ENCODE measurements at places on chromosomes 11 and 22.
A peak's percentile ranks its signal among the peaks of the same experiment; 100 is the strongest.

GRCh38 chr11:72454791-72455190 is 20.5 kb upstream of the CLPB start:
- DNase-seq: no peak

DNA sequence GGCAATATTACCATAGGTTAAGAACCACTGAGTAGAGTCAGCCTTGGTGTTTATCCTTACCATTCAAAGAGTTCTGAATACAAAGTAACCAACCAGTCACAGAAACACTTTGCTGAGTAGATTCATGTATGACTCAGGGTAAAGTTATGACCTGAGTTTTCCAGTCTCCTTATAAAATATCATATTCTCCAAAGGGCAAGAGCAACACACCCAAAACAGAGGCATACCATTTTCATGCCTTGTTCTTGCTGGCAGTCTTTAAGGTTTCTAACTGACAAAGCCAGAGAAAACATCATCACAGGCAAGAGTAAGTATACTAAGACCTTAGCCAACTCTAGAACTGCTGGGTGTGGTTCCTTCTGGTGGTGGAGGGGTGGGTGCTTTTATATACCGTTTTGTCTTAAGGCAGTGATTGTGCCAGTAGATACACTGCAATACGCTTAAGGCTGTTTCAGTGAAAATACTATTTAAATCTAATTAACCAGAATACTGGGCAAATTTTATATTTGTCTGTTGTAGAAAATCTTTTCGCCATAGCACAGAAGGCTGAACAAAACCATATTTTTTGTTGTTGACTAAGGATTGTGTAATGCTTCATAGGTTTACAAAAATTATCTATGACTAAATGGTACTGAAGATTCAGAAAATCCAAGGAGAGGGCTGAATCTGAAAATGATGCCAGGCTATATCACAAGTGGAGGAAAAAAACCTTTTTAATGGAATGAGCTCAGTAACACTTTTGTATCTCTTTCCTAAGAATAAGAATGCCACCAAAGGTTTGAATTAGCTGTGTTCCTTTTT is 3.0 kb downstream of the ATL3 start:
- no peak for DNase-seq

GRCh38 chr22:49321477-49322055 is 506.1 kb downstream of the BRD1 start:
- DNase-seq: no peak

DNA sequence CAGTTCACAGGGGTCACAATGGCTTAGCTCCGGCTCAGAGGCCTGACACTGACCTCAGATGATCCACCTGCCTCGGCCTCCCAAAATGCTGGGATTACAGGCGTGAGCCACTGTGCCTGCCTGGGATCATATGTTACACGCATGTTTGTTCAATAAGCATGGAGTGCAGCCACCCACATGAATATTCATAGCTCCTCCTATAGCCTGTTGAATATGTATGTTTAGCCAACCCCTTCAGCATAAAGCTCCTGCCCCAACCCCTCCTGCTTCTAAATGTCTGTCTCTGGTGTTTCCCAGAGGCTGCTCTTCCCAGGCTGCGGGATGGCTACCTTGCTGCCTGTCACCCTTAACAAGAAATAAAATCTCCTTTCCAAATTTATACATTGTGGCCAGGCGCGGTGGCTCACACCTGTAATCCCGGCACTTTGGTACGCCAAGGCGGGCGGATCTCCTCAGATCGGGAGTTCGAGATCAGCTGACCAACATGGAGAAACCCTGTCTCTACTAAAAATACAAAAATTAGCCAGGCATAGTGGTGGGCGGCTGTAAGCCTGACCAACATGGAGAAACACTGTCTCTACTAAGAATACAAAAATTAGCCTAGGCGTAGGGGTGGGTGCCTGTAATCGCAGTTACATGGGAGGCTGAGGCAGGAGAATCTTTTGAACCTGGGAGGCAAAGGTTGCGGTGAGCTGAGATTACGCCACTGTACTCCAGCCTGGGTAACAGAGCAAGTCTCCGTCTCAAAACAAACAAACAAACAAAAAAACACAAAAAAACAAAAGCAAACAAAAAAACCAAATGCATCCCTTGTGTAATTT is 1.1 kb upstream of the APOBEC3F start:
- DNase-seq: no peak

GRCh38 chr11:107840129-107840484 is 18.5 kb downstream of the SLC35F2 start:
- no peak for DNase-seq

- DNase-seq: no peak
These were observed 11.6 kb downstream of the SLC37A2 start for GRCh38 chr11:125074511-125075241.

- peak; percentile 40 for DNase-seq
These were observed 105.3 kb downstream of the CTTN start for GRCh38 chr11:70503468-70504221.

- no peak for DNase-seq
These were observed 105.8 kb downstream of the DSCAML1 start for GRCh38 chr11:117691218-117691514.

DNA sequence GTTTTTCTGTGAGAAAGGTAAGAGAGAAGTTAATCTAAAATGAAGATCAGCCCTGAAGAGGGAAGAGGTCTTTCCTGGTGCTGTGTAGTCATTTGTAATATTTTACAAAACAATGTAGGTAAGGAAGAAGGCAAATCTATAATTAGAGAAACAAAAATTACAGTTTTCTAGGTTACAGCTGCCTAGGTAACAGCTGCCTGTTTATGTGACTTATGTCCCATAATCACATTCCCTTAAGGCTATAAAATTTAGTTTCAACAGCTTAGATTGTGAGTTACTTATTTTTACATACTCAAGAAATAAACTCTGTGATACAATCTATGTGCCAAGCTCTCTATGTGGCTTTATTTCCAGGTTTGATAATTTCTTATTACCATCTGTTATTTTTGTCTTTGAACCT is 19.8 kb downstream of the LUZP2 start:
- DNase-seq: no peak

- peak; percentile 61 for DNase-seq
These were observed 87.0 kb upstream of the BLID start for GRCh38 chr11:122202951-122203456.

DNA sequence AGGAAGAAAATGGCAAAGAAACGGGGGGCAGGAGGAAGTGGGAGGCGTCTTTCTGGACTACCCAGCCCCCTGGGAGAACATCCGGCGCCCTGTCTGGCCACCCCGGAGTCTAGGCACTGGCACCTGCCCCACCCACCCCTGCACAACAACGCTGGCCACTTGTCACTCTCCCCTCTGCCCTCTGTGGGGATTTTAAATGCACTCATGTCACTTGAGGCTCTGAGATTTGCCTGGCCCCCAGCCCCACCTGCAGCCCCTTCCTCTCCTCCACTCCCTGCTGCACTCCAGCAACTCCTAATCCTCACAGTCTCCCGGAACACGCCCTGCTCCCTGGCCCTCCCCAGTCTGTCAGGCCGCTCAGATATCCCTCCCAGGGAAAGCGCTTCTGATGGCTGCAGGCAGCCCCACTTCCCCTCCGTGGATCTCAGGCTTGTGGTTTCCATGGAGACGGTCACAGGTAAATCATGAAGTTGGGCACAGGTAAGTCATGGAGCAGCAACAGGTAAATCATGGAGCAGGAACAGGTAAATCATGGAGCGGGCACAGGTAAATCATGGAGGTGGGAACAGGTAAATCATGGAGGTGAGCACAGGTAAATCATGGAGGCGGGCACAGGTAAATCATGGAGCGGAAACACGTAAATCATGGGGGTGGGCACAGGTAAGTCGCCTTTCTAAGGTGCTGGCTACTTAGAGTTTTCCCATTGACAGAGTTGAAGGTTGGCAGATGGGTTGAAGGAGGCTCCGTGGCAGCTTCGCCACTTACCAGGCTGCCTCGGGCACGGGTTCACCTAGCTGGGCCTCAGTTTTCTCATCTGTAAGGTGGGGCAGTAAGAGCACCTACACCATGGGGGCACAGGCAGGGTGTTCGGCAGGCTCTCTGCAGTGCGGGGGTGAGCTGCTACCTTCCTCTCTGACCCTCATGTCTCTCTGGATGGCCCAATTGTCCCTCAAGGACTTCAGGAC is 79.0 kb upstream of the SHISAL1 start:
- peak; percentile 4 for DNase-seq

GRCh38 chr22:21051145-21051830 is 5.5 kb downstream of the LRRC74B start:
- no peak for DNase-seq

- no peak for DNase-seq
These were observed 154.8 kb downstream of the ENTHD1 start for GRCh38 chr22:39738746-39739145.

DNA sequence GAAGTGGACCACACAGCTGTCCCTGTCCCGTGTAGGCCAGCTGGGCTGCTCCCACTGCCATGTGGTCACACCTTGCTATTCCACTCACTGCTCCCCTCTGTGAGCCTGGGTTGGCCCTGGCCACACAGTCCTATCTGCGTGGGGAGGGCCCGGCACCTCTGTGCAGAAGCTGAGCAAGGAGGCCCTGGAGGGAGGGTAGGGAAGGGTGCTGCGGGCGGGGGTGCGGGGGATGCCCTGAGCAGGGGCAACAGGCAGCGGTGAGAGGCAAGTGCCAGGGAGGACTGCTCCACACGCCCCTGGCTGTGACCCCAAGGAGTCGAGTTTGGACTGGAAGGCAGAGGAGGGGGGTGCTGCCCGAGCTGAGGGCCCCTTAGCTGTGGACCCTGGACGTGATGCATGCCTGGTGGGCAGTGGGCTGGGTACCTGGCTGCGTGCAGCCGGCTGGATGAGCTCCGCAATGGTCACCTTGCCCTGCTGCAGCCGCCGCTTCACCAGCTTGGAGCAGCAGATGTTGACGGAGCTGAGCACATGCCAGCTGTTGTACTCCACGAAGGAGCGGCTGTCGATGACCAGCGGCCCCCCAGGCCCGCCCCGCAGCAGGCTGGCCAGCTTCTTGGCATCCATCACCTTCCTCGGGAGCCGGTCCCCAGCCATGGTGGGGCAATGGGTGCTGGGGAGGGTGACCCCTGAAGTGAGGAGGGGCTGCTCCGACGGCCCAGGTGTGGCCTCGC is 6.7 kb downstream of the DUSP8 start:
- DNase-seq: no peak

DNA sequence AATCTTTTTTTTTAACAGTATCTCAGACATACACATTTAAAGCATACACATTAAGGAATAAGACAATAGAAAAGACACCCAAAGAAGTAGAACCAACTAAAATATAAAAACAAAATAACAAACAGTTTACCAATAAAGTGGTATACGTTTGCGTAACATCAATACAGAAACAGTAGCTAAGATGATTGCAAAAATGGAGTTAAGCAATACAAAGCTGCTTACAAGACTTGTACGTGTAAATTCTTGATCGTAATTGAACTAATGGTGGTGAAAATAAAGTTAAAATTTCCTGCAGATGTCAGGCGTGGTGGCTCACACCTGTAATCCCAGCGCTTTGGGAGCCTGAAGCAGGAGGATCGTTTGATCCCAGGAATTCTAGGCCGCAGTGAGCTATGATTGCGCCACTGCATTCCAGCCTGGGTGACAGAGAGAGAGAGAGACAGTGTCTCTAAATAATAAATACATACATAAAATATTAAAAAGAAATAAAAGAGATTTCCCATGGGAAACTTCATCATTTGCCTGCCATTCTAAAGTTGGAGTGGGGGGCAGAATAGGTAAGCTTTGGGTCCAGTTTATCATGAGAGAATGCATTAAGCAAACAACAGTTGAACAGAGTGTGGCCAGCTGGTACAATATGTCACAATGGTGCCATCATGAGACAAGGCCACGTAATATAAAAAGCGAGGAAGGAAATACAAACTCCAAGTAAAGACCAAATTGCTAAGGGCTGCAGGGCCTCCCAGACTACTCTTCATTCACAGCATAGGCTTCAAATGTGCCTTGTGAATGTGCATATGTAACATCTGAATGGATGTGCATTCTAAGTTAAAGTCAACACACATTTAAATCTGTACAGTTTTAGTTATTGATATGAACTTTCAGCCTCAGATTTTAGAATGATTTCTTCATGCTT is 38.9 kb upstream of the EED start:
- DNase-seq: no peak

- DNase-seq: no peak
These were observed 26.3 kb downstream of the MRGPRX1 start for GRCh38 chr11:18912883-18913282.

GRCh38 chr22:23784215-23784732 is 2.5 kb upstream of the SMARCB1 start:
- DNase-seq: no peak

DNA sequence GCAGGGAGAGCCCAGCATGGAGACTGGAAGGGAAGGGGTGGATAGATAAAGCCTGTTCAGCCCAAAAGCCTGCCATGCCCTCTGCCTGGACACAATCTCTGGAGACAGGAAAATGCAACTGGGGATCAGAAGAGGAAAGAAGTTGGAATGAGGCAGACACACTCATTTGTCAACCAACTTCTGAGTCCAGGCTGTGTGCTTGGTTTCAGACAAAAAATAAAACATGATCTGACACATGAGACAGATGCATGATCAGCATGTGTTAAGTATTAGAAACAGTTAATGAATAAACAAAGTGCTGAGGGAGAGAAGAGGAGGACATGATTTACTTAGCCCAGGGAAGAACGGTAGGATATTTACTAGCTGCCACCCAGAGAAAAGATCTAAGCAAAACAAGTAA is 839 bp downstream of the LRRN4CL start:
- no peak for DNase-seq

DNA sequence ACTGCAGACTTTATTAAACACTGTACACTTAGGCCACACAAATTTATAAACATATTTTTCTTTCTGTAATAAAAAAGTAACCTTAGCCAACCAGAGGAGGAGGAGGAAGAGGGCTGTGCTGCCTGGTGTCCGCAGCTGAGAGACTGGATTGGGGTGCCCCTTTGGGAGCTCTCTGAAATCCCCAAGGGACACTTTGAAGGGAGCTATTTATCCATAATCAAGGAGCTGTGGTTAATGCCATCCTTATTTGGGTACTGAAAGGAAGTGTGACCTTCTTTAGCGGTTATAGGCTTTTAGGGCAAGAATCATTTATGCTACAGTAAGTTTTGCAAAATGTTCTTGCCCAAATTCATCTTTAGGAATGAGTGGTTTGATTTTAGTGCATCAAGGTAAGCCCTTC is 125.8 kb downstream of the RASSF10 start:
- no peak for DNase-seq

- DNase-seq: no peak
These were observed 24.6 kb downstream of the TMEM45B start for GRCh38 chr11:129840236-129840635.

- no peak for DNase-seq
These were observed 3.7 kb downstream of the RNH1 start for GRCh38 chr11:503179-503981.

DNA sequence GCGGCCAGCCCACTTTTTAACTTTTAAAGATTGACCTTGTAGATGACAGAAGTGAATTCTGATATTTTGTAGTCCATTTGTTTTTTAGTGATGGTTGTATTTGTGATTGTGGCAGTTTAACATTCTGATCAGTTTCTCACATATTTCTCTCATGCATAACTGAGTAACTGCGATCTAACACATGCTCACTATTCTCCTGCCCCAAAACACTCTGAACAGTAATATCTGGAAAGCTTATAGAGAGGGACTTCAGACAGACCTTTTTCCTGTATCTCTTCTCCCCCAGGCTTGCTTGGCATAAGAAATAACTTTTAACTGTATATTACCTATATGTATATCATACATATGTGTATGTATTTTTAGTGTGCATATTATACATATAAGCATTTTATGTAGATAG is 37.3 kb upstream of the MYO18B start:
- no peak for DNase-seq
